ENCODE measurements at places on chromosomes 5 and 9.

- no peak for DNase-seq
Measured at GRCh38 chr5:9231842-9232241, 314.0 kb downstream of the SEMA5A start.

- no peak for DNase-seq
Measured at GRCh38 chr5:103503066-103503465, 59.5 kb downstream of the NUDT12 start.

DNA sequence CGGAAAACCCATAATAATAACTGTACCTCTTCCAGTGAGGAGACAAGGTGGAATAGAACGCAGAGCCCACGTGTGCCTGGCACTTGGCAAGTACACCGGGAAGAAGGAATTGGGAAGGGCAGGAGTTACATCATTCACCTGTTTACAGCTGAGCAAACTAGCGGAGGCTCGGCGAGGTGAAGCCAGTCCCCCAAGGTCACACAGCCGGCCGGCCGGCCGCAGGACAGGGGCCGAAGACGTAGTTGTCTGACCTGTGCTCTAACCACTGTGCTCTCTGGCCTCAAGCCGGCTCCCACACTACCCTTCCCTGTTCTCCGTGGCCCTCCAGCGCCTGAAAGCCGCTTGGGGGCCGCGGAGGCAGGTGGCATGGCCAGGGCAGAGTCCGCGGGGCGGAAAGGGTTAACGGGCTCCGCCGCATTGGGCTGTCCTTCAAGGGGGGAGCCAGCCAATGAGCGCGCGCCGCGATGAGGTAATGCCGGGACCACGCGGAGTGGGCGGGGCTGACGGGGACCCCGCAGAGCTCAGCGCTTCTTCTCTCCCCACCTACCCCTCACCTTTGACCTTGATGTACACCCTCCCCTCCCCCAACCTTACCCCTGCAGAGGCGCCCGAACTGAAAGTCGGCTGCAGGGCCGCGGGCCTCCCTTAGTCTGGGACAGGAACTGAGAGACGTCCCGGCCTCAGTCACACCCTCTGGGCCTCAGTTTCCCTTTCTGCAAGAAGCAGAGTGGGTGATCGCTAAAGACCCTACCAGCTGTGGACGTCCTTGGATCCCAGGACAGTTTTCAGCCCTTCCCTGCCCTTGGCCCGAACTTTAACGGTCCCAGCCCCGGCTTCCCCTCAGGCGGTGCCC lies 125.1 kb downstream of the C9orf50 start:
- peak; percentile 84 for DNase-seq

DNA sequence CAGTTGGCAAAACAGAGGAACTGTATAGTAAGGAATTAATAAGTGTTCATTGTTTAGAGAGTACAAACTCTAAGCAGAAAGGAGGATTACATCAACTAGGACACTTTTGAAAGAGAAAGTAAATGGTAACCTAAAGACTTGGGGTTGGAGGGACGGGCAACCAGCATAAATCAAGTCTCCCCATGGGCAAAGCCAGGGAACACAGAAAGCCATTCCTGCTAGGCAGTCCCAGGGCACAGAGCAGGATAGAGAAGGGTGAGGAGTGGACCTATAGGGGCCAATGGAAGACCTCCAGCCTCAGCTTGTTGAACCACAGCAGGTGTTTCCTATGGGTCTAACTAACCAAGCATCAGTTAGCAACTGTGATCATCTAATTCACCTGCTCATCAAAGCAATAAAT lies 9.2 kb upstream of the ERAP1 start:
- no peak for DNase-seq

GRCh38 chr5:98109561-98110006 lies 663.9 kb upstream of the RGMB start:
- no peak for DNase-seq

DNA sequence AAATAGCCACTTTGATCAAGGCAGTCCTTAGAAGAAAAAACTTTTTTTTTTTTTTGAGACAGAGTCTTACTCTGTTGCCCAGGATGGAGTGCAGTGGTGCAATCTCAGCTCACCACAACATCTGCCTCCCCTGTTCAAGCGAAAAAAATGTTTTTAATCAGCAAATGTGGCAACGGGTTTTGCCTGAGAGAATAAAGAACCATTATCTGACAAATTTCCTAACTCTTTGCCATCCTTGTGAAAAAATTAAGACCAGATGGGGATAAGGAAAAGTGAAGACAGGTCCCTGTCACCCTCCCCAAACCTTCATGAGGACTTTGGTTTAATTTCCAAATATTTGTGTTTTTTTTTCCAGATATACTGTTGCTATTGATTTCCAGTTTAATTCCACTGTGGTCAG lies 107.3 kb upstream of the SPOCK1 start:
- DNase-seq: no peak

- DNase-seq: peak; percentile 54
Measured at GRCh38 chr9:19229595-19230354, 718 bp upstream of the DENND4C start.

DNA sequence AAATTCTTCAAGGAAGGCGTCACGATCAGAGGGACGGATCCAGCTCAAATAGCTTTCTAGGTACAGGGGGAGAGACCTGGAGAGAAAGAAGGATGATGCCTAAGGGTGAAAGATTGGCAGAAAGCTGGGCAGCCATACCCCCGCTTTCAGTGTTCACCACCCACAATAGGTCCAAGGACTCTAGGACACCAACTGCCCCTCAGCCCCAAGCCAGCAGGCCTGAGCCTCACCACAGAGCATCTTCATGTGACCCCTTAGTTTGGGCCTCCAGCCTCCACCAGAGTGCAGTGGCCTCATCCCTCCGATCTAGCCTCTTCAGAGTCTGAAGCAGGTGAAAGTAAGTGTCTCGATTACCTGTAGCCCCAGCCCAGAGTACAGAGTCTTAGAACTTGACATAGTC lies 1.7 kb upstream of the VCP start:
- no peak for DNase-seq

GRCh38 chr5:109329333-109330237 lies 80.2 kb downstream of the PJA2 start:
- DNase-seq: no peak

GRCh38 chr9:130794923-130795495 lies 40.0 kb upstream of the ABL1 start:
- no peak for DNase-seq

- no peak for DNase-seq
Measured at GRCh38 chr5:145237843-145238242, 597.3 kb downstream of the PRELID2 start.

DNA sequence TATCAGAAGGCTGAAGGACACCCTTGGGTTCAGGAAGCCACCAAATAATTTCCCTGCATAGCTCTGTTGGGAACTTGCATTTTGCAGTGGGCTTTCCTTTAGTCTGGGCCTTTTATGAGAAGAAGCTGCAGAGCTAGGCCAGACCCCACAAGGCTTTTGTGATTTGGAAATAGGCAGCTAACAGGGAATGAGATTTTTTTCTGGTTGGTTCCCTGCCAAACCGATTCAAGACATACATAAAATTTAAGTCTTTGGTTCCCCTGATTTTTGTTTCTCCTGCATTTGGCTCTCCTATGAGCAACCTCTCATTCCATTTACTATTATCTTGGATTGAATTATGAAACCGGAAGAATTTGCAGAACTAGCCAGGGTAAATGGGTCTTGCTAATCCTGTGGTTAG lies 81.5 kb upstream of the PTCH1 start:
- DNase-seq: no peak
